ENCODE measurements at places on chromosomes 4 and X.

DNA sequence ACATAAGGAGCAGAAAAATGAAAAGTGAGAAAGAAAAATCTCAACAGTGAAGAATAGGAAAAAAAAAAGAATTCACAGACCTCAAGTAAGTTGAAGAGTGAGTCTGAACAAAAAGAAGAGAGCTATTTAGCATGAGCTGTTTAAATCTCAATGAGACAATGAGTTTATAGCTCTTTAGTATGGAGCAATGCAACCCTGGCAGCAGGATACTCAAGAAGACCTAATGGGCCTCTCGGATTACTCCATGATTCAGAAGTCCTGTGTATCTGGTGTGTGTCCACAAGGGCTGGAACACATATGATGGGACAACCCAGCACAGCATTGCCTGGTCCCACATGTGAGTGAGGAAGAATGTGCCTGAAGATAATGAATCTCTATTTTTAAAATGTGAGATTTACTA is 563.1 kb upstream of the INTU start:
- no peak for DNase-seq

DNA sequence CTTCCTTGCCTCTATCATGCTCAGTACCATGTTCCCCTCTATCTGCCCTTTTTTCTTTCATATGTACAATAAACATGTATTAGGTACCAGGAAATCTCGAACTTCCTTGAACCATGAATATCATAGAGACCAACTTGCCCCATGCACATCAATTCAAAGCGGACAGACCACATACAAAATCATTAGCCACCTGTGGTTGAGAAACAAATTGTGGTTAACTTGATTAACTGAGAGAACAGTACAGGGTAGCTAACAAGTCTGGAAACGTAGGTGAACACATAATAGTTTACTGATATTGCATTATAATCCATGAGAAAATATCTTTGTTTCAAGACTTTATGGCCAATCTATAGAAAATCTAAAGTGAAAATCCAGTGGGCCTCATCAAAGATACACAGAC is 8.2 kb downstream of the CASP3 start:
- DNase-seq, result no peak

DNA sequence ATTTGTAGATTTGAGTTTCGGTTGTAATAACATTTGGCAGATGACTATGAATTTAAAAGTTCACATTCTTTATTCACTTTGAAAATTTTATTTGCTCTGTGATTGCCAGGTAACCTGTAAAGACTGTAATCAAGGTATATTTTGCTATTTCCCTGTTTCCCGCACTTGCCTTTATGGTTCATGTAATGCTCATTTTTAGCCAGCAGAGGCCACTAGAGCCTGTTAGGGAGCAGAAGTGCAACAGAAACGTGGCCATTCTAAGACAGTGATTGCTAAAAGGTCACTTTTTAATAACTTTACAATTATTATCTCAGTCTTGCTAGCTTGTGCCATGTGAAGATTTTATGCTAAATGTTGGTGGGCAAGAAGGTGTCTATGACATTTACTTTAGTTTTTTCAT is 12.4 kb downstream of the YIPF6 start:
- no peak for DNase-seq

DNA sequence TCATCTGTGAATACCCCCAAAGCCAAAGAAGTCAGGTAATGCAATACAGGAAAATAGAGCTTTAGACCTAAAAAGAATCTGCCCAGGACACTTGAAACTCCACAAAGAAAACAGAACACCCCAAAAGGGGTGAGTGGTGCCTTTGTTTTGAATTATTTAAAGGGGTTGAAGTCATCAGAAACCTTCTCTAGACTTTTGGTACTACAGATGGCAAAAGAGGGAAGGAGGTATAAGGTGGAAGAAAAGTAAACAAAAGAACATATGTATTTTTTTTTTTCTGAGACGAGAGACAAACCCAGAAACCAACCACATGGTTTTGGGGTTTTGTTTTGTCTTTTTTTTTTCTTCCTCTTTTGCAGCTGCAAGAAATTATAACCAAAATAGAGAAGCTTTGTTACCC is 1477.8 kb downstream of the C4orf33 start:
- DNase-seq, result no peak

DNA sequence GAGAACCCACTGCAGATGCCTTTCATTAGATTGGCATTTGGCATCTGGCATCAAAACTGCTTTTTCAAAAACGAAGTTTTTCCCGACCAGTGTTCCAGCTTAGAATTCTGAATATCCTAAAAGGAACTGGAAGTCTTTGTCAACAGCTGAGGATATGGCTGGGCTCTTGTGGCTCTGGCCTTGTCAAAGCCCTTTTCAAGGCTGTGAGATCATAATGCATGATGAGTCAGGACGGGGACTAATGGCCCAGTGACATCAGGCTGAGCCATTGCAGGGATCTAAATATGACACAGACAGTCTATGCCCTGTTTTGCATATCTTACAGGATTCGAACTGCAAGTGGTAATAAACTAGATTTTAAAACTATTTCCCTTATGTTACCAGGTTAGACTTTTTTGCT is 306.4 kb downstream of the PTTG2 start:
- DNase-seq, result no peak

GRCh38 chrX:119693996-119694451 is 1.1 kb upstream of the SEPTIN6 start:
- DNase-seq, result no peak

- no peak for DNase-seq
Observed at GRCh38 chr4:99965674-99966350, 15.7 kb upstream of the H2AZ1 start.

DNA sequence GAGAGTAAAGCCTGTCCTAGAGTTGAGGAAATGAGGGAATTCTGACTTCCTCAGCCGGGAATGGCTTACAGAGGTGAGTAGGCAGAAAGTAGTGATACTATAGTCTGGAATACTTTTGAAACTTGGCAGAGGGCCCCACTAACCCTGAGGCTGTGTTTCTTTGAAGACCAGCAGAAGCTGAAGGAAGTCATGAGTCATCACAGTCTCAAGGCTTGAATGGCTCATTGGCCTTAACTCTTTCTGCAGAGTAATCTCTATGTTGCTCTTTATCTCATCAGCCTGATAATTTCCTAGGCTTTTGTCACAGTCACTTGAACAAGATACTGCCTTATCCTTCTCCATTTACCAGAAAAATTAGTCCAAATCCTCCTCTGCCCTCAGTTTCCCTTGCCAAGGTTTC is 80.8 kb downstream of the ANKRD50 start:
- no peak for DNase-seq

- DNase-seq, result no peak
Observed at GRCh38 chr4:112073181-112073580, 72.1 kb upstream of the FAM241A start.

DNA sequence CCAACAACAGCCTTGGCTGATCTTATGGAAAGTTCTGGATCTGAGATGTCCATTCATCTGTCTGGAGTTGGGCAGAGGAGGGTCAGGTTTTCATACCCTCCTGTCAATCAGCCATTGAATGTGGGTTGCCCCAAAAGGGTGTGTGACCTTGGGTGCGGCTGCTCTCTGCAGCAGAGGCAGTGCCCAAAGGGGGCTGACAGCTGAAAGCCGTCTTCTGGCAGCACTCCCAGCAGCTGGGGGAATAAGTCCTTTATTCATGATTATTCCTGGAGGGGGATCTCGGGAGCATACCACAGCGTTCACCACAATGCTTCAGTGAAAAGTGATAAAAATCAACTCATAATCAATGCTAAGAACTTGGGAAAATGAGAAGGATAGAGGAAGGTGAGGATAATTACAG is 54.7 kb downstream of the OTC start:
- no peak for DNase-seq

GRCh38 chr4:4671774-4672349 is 130.0 kb upstream of the STX18 start:
- no peak for DNase-seq

- no peak for DNase-seq
Observed at GRCh38 chr4:43360296-43360695, 467.8 kb downstream of the GRXCR1 start.

DNA sequence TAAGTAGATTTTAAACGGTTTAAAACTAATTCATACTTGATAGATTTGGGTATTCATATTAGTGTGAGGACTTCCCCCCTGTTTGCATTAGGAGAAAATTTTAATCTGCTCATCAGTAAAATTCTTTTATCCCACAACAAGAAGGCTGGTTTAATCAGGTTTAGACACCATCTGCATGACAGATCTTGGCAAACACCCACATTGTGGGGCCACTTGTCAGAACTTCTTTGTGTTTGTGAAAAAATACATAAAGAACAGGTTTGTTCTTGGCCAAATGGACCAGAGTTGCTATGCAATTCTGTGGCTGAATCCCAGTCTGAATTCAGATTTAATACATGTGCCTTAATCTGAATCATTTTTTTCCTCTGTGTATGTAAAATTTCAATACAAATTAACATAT is 121.1 kb downstream of the REPS2 start:
- no peak for DNase-seq

DNA sequence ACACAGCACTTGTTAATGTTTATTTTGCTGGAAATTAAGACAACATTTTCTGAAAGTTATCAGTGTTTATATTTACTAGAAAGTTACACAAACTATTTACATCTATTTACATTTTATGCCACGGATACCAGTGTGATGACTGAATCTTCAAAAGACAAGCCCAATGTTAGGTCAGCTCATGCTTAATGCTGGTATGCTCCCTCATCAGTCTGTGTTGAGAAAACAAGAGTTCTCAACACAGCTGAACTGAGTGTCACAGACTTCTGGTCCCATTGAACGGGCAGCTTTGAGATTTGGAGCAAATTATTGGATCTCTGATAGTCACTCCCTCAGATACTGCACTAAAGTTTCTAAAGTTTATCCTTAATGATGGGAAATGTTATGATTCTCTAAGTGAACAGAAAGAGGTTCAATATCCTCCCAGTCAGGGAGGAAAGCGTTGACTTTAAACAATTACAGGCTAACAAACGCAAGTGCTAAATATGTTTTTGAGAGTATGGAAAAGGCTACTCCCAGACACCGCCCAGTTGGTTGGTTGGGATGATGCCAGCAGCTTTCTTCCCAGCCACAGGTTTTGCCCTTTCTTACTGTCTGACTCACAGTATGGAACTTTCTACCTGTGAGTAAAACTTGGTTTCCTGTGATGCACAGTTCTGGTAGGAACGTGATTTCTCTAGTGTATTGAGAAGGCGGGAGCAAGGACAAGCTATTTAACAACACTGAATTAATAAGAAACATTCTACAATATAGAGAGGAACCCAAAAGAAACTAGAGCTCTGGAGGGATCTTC is 1293.6 kb upstream of the TENM3 start:
- DNase-seq, result no peak

- DNase-seq, result no peak
Observed at GRCh38 chr4:143184217-143184502, 557 bp upstream of the USP38 start.

DNA sequence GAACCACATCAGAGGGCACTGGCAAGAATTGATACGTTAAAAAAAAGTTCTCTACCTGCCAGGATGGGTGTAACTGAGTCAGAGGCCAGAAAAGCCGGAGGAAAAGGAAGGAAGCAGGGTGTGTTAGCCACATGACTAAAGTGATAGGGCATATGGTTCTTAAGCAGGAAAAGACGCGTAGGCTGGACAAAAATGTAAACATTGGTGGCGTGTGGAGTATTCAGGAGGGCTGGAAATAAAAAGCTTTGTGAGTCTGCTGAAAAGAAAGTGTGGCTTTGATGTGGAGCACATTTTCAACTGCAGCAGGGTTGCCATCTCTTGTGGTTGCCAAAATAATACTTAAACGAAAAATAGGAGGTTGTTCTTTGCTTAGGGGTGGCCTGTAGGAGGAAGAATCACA is 186.5 kb upstream of the RPL34 start:
- no peak for DNase-seq

DNA sequence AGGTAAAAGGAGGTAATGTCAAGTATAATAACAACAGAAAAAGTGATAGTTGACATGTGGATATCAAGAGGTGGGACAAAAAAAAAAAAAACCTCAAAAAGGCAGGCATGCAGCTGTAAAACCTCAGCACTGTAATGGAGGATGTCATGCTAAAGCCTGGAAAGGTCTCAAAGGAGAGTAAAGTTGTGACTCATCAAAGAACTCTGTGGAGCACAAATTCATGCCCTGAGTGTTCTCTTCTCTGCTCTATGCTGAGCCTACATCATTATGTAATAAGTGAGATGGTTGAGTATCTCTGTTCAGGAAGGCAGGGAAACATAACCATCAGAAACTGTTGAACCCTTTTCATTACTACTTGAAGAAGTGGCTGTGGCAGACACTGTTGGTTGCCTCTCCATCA is 597.8 kb downstream of the BCOR start:
- no peak for DNase-seq

DNA sequence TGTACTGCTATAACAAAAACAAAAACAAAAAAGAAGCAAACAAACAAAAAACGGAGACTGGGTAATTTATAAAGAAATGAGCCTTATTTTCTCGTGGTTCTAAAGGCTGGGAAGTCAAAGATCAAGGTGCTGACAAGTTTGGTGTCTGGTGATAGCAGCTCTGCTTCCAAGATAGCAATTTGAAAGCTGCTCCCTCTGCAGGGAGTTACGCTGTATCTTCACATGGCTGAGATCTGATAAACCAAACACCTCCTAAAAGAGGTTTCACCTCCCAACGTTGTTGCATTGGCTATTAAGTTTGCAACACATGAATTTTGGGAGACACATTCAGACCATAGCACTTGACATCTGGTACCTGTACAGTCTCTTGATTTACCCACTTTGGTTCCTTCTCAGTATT is 854.2 kb downstream of the CENPC start:
- DNase-seq, result no peak

- no peak for DNase-seq
Observed at GRCh38 chr4:91116861-91117260, 989.7 kb downstream of the CCSER1 start.

GRCh38 chr4:116598155-116598979 is 487.0 kb downstream of the TRAM1L1 start:
- DNase-seq, result no peak

- DNase-seq, result no peak
Observed at GRCh38 chr4:40482985-40483647, 146.5 kb downstream of the RBM47 start.

DNA sequence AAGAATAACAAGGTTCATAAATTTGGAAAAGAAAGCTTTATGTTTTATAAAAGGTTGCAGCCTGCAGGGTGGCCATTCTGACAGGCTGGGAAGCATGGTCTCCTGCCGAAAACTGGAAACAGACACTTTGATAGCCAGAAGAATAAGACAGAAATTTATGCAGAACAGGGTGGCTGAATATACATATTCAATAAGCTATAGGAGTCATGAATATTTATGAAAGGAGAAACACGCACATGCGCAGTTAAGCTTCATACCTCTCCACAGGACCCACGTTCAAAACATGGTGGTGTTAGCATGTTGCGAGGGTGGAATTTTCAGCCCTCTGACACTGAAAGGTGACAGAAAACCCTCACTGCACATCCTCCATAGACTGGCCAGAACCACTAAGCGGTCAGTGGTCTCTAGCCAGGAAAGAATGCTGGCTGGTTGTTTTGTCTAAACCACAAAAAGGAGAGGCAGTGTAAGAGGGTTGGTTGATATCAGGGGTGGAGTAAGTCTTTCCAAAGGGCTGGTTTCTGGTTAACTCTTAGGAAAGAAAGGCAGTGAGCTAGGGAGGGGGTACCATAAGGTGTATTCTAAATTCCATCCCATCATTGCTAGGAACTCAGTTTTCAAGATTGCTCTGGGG is 58.2 kb downstream of the ANXA10 start:
- no peak for DNase-seq

GRCh38 chrX:38232079-38232686 is 11.5 kb upstream of the SRPX start:
- no peak for DNase-seq
